ENCODE measurements at places on chromosomes 2 and 18. TPM values are rescaled to one million over a fixed set of nuclear protein-coding genes. Genes with fewer than 3 reads are reported as not detected.

MYO7B gene
- 0.76 TPM for total RNA-seq

ZBTB7C gene
- not detected for total RNA-seq

LYG2 gene
- not detected for total RNA-seq

MYOM1 gene
- total RNA-seq, result 0.06 TPM

CMPK2 gene
- not detected for total RNA-seq

FOXD4L1 gene
- not detected for total RNA-seq

EVX2 gene
- not detected for total RNA-seq

SH2D6 gene
- total RNA-seq, result 0.31 TPM

LIPG gene
- total RNA-seq, result not detected

EPHA4 gene
- total RNA-seq, result 57.7 TPM

AFF3 gene
- total RNA-seq, result 0.61 TPM

HNMT gene
- total RNA-seq, result 1.8 TPM

CRYGD gene
- total RNA-seq, result not detected

ERFE gene
- 0.19 TPM for total RNA-seq

LONRF2 gene
- not detected for total RNA-seq

All from HFFc6 (cell line).